ENCODE measurements at places on chromosomes 3 and 15.
A peak's percentile ranks its signal among the peaks of the same experiment; 100 is the strongest.

DNA sequence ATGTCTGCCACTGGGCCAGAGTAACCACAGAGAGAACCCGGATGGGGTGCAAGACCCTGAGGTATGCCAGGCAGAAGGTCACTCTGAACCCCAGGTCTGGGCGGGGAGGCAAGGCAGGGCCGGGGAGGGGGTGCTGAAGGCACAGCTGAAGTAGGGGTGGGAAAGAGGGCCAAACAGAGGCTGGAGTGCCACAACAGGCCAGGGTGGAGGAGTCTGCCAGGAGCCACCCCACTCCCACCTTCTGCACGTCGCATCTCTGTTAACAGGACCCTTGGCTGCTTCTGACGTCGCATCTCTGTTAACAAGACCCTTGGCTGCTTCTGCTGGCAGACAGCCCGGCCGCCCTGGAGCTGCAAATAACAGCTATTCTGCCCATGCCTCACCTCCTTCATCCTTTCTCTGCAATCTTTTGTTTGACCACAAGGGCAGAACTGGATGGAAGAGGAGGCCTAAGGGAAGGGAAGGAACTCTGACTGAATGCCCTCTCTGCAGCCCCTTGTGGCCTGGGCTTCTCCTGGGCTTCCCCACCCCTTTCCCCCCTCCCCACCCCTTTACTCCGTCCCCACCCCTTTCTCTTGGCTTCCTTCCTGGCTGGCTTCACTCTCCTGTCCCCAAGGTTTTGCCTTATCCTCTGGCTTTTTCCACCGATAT, 20.6 kb upstream of the FBLN2 start:
- DNase-seq, result no peak
- H3K36me3 ChIP-seq, result no peaks in the 10 kb centered on the region
- H3K27ac ChIP-seq, result no peak overlapping the region
- H3K4me3 ChIP-seq, result no peak overlapping the region
- H3K4me1 ChIP-seq, result peaks cover 11% of the 10 kb centered on the region

DNA sequence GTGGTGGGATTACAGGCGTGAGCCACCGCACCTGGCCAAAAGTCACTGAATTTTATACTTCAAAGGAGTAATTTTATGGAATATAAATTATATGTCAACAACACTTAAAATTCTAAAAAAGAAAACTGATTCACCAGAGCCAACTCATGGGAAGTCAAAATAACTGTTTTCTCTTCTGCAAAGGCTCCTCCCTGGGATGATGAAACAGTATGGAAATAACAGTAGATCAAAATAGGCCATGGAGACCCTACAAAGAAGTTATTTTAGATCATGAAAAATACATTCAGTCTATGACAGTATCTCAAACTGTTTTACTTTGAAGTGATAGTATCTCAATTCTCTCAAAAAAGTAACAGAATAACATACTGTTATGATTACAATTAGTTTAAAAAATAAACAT, 102.7 kb downstream of the IGSF11 start:
- H3K4me1 ChIP-seq, result no peaks in the 10 kb centered on the region
- no peak for DNase-seq
- no peak overlapping the region for H3K27ac ChIP-seq
- H3K36me3 ChIP-seq, result no peaks in the 10 kb centered on the region
- H3K4me3 ChIP-seq, result no peak overlapping the region

DNA sequence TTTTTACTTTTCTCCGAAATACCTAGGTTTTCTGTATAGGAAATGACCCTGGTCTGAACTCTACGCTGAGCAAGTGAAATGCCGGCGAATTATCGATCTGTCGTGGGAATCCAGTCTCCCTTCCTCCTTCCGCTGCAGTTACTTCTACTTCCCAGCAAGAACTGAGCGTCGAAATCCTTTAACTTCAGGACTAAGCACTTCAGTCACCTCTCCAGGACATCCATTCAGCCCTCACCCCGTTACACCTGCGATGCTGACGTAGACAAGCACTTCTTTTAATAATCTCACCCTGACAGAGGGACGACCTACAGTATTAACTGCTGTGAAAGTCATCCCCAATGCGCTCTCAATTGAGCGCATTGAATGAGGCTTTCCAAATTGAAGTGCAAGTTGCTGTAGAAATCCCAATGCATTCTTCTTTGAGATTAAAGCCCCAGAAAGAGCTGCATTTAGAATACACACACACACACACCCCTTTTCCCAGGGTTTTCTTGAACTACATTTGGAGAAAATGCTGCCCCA, 1.3 kb downstream of the TOP2B start:
- no peaks in the 10 kb centered on the region for H3K27me3 ChIP-seq
- H3K4me3 ChIP-seq, result peak overlapping the region; percentile 90
- peak overlapping the region; percentile 98 for H3K27ac ChIP-seq
- no peaks in the 10 kb centered on the region for H3K36me3 ChIP-seq

GRCh38 chr3:111581403-111582119, 13.6 kb downstream of the ZBED2 start:
- H3K27ac ChIP-seq, result no peak overlapping the region
- DNase-seq, result no peak
- H3K27me3 ChIP-seq, result no peaks in the 10 kb centered on the region

GRCh38 chr3:197782230-197782629, 8.8 kb upstream of the LRCH3 start:
- no peak for DNase-seq
- H3K27me3 ChIP-seq, result no peaks in the 10 kb centered on the region
- H3K4me1 ChIP-seq, result no peaks in the 10 kb centered on the region
- H3K36me3 ChIP-seq, result peaks cover 58% of the 10 kb centered on the region
- H3K4me3 ChIP-seq, result no peak overlapping the region

- no peak overlapping the region for H3K27ac ChIP-seq
- no peaks in the 10 kb centered on the region for H3K36me3 ChIP-seq
- no peaks in the 10 kb centered on the region for H3K4me1 ChIP-seq
These were observed 210.4 kb downstream of the TP63 start for GRCh38 chr3:189841473-189842205.

DNA sequence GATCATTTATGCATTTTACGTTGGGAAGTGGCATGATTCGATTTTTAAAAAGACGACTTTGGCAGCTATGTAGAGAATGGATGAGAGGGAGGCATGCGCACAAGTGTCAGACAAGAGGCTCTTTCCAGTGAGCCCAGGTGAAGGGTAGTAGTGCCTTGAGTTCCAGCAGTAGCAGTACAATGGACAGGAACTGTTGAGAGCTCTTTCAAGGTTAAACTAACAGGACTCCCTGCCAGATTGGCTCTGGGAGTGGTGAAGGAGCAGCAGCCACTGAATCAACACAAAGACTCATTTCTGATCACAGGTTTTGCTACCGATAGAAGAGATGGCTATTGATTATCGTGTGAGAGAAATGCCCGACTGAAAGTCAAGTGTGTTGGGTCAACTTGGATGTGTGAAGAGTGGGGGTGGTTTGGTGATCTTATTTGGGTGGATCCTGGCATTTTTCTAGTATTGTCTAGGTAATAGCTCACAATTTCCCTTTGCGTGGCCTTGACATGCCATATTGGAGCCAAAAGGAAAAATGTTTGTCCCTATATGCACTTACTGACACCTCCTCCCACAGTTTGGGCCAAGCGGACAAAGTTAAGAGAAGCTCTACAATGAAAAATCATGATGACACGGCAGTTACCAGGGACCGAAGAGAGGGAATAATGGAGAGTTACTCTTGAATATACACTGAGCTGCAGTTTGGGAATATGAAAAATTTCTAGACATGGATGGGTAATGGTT, 81.6 kb upstream of the MDFIC2 start:
- H3K4me1 ChIP-seq, result no peaks in the 10 kb centered on the region
- H3K27me3 ChIP-seq, result no peaks in the 10 kb centered on the region
- H3K4me3 ChIP-seq, result no peak overlapping the region
- H3K27ac ChIP-seq, result no peak overlapping the region
- H3K36me3 ChIP-seq, result no peaks in the 10 kb centered on the region
- DNase-seq, result no peak

DNA sequence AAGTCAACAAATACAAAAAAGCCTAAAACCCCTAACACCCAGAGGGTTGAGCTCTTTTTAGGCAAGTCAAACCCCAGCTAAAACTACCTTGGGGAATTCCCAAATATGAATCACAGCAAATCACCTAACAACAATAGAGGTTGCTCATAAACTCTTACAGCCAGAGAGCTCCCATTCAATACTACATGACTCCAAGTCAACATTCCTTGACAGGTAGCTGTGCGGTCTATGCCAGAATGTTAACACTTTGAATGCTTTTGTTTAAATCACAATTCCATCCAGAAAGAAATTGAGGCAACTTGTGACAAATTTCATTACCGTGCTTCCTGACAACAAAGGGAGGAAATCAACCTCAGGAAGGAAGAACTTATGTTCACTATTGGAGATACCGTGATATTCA, 7.5 kb upstream of the UACA start:
- H3K4me3 ChIP-seq, result no peak overlapping the region
- H3K27ac ChIP-seq, result no peak overlapping the region
- no peaks in the 10 kb centered on the region for H3K27me3 ChIP-seq
- no peaks in the 10 kb centered on the region for H3K36me3 ChIP-seq
- H3K4me1 ChIP-seq, result no peaks in the 10 kb centered on the region
- DNase-seq, result peak; percentile 31

DNA sequence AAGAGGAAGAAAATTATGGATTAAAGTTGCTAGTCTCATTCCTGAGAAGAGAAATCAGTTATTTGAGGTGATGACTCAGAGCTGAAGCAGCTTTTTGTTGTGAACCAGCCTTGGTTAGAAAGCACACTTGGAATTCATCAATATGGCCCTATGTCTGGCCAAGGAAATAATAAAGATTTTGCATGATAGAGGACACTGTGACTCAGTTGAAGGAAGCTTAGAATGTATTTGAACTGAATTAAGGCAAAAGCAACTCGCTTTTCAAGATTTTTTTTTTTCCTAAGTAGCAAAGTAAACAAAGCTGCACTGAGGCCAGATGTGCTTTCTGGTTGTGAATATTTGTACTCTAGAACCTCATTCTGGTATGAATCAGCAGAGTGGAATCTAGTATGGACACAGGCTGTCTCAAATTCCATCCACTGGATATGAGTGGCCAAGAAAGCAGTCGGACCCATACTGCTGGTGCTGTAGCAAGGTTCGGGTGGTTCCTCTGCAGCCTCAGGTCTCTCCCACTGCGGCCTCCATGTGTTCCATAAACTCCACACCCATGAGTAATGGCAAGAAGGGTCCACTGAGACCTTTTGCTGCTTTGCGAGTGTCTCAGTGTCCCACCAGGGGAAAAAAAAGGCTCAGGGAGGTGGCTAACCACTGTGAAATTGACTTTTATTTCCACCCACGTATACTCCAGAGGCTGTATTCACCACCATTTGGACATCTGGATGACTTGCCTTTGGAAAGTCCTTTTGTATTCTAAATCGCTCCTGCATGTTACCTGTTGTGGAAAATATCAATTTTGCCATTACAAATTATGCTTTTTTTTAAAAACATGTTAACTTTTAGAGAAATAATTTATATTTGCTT, 53.1 kb downstream of the TGFBR2 start:
- H3K27ac ChIP-seq, result peak overlapping the region; percentile 64
- H3K27me3 ChIP-seq, result no peaks in the 10 kb centered on the region
- no peak for DNase-seq
- peaks cover 100% of the 10 kb centered on the region for H3K4me1 ChIP-seq

DNA sequence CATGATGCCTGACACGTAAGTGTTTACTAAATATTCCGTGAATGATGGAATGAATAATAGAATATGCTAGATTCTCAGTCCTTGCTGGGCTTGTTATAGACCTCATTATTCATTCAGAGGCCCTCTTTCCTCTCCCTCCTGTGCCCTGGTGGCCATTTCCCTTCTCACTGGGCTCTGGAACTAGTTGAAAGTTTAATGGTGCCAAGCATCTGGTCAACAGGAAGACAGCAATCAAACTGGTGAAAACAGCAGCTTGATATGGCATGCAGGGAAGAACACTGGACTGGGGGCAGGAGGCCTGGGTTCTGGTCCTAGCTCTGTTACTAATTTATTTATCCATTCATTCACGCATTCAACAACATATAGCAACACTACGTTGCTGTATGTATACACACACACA, 3.7 kb upstream of the APOD start:
- H3K4me1 ChIP-seq, result peaks cover 5% of the 10 kb centered on the region
- H3K27me3 ChIP-seq, result no peaks in the 10 kb centered on the region
- no peak for DNase-seq
- no peak overlapping the region for H3K27ac ChIP-seq

- H3K4me1 ChIP-seq, result peaks cover 74% of the 10 kb centered on the region
- peak overlapping the region; percentile 64 for H3K27ac ChIP-seq
- no peak overlapping the region for H3K4me3 ChIP-seq
- H3K36me3 ChIP-seq, result no peaks in the 10 kb centered on the region
- H3K27me3 ChIP-seq, result no peaks in the 10 kb centered on the region
- DNase-seq, result no peak
These were observed 16.8 kb downstream of the FGF7 start for GRCh38 chr15:49439678-49440395.

DNA sequence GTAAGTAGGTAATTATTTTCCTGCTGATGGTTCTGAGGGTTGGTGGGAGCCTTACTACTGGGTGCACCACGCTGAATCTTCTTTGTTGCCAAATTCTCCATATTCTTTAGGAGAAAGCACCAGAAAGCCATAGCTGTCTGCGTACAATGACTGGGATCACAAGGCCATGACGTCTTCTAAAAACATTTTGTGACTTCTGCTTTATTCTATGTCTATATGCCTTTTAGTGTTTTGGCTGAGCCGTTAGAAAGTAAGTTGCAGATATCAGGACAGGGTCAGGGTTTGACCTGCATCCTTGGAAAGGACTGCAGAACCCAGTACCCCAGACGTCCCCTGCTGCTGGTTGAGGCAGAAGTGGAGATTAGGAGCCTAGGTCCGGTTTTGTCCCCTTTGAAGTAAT, 95.6 kb downstream of the DNASE1L3 start:
- no peak for DNase-seq
- no peak overlapping the region for H3K4me3 ChIP-seq
- H3K36me3 ChIP-seq, result peaks cover 61% of the 10 kb centered on the region
- peaks cover 19% of the 10 kb centered on the region for H3K4me1 ChIP-seq

- H3K36me3 ChIP-seq, result no peaks in the 10 kb centered on the region
- DNase-seq, result no peak
- H3K27me3 ChIP-seq, result no peaks in the 10 kb centered on the region
These were observed 40.9 kb upstream of the CCDC80 start for GRCh38 chr3:112681822-112682325.

DNA sequence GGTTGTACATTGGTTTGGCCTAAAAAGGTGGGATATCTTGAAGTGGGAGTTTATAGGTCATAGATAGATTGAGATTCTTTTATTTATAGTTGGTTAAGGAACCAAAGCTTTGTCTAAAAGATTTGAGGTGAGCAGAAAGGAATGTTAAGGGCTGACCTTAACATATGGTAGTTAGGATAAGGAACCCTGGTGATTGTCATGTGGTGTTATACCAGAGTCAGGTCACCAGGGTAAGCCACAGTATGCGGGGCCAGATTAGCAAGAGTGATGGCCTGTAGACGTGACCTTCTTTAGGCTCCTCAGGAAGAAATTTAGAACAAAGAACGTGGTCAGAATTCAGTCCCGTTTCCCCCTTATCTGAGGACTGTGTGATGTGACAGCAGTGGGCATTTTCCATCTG, 249.2 kb downstream of the GABRG3 start:
- H3K4me3 ChIP-seq, result no peak overlapping the region
- H3K36me3 ChIP-seq, result no peaks in the 10 kb centered on the region
- no peaks in the 10 kb centered on the region for H3K27me3 ChIP-seq
- no peak for DNase-seq
